ENCODE measurements at places on chromosomes 2 and 18.

- no peak for DNase-seq
Measured at GRCh38 chr18:2918761-2919550, 72.2 kb downstream of the EMILIN2 start.

DNA sequence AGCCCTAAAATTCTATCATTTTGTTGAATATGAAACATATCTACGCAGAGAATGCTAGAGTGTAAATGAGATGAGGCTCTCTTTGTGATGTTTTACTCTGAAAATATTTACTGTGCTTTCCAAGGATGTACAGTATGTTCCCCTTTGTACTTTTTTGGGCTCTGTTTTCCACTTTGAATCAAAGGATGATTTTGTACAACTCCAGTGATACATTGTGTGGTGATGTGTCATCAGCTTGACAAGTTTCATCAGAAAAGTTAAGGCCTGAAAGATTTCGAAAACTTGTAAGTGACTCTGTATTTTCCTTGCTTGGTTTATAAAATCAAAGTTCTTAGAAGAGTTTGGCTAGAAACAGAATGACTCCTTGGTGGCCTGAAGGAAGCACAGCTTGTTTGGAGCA is 206.3 kb downstream of the LTBP1 start:
- DNase-seq = peak; percentile 35

DNA sequence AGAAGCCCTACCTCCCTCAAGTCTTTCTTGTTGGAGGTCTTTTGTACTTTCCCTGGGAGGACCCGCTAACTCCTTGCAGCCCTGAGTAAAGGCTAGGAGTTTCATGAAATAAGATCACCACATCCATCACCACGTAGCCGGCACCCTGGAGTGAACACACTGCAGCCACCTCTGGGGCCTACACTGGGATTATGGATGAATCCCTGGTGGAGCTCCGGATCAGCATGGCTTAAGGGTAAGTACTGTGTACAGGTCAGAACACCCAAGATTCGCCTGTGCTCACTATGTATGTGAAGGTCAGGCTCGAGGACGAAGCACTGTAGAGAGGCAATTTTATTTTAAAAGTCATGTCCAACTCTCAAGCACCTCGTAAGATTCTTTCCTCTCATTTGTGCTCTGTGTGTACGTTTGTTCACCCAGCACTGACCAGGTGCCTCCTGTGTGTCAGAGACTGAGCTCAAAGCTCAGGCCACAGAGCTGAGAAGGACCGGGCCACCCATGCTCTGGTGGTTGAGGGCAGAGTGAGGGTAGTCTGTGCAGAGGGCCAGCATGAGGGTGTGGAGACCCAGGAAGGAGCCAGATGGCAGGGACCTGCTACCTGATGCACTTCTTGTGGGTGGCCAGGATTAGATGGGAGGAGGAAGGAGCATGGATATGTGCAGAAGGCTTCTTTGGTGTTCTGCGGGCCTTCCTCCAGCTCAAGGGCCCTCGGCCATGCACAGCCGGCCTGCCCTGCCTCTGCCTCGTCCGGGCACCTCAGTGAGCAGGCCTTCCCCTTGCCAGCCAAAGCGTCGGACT is 66.7 kb upstream of the TFCP2L1 start:
- no peak for DNase-seq

GRCh38 chr2:113201496-113202304 is 27.9 kb downstream of the PSD4 start:
- DNase-seq = no peak

DNA sequence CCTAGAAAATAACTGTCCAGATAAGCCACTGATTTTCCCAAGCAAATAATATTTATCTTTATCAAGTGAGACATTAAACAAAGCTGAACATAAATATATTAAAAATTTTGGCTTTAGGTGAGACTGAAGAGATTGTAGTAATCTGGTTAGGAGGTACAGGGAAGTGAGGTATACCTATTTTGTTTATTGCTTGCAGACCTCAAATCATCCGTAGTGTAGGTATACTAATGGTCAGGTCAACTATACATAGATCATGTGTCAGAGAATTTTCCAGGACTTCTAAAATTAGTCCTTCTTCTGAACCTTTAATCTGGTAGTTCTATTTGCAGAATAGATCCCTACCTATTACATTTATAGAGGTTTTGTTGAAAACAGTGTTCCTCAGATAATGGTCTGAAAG is 41.5 kb downstream of the SP140 start:
- no peak for DNase-seq

- DNase-seq = peak; percentile 18
Measured at GRCh38 chr2:25700221-25700660, 26.9 kb upstream of the DTNB start.

GRCh38 chr2:126826491-126826890 is 72.2 kb upstream of the TEX51 start:
- DNase-seq = no peak

DNA sequence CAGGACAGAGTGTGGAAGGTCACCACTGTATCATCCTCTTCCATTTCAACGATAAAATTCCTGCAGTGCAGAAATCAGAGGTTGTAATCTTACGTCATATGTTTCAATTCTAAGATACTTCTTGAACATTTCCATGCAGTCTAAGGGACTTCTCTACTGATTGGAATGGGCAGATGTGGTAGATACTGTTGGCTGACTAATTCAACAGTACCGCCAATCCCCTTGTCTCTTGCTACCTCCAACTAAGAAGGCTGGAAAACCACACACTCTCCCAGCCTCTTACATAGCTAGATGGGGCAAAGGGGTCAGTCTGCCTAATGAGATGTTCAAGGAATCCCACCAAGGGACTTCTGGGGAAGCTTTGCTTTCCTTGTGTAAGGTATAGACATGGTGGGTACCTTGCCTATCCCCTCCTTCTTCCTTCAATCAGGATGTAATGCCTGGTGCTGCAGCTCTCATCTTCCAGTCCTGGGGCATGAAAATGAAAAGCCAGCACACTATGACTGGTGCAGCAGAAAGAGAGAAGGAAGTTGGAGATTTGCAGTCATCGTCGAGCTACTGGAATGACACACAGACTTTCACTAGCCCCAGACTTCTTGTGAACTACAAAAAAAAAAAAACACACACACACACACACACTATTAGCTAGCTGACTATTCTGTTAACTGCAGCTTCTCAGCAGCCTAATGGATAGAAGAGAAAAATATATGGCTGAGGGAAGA is 84.1 kb downstream of the ALPK2 start:
- DNase-seq = no peak

GRCh38 chr18:6722690-6723089 is 6.8 kb upstream of the ARHGAP28 start:
- DNase-seq = no peak

DNA sequence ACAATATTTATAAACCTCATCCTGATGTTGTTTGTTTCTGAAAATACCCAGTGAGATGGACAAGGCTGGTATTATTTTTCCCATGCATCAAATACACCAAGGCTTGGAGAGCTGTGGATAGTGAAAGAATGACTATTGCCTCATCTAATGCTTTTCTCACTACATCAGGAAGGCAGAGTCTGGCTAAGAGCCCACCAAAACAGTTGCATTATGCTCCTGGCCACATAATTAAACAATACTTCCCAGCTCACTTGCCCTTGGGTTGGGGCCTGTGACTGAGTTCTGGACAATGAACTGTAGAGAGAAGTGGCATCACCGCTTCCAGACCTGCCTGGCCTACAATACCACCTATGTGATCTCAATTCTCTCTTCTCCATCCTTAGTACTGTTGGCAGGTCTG is 46.4 kb upstream of the REEP1 start:
- peak; percentile 13 for DNase-seq

DNA sequence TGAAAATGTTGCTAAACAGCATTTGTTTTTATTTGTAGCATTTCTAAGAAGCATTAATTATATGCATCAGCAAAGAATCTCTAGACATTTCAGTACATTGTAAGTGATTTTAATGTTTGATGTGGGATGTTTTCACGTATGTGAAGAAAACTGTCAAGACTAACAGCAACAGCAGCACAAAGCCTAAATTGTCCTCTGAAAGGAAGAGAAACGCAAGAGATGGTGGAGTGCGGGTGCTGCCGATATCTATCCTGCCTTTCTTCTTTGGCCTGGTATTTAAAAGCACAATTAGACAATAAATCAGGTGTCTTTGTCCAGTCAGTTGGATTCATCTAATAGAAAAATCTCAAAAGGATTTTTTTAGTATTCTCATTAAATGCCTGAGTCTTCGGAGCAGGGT is 3.1 kb downstream of the TWIST2 start:
- DNase-seq = no peak

DNA sequence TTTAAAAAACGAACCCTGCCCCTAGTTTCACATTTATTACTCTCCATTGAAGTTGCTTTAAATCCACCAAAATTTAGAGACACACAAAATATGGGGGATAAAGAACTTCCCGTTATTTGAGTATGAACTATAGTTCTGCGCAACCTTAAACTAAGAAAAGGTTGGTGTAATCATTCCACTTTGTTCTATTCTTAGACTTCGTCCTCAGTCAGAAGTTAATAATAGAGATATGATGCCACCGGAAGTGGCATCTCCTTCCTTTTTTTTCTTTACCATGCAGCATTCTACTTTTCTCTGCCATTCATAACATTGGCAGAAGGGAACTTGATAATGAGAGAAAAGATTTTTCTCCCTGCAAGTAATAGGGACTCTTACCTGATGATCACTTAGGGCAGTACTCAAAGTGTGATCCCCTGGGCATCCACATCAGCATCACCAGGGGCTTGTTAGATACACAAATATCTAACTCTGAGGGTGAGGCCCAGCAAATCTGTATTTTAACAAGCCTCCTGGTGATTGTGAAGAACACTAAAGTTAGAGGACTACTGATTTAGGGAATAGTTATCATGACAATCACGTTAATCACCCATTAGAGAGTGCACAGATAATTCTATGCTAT is 147.7 kb upstream of the DTNA start:
- DNase-seq = no peak

DNA sequence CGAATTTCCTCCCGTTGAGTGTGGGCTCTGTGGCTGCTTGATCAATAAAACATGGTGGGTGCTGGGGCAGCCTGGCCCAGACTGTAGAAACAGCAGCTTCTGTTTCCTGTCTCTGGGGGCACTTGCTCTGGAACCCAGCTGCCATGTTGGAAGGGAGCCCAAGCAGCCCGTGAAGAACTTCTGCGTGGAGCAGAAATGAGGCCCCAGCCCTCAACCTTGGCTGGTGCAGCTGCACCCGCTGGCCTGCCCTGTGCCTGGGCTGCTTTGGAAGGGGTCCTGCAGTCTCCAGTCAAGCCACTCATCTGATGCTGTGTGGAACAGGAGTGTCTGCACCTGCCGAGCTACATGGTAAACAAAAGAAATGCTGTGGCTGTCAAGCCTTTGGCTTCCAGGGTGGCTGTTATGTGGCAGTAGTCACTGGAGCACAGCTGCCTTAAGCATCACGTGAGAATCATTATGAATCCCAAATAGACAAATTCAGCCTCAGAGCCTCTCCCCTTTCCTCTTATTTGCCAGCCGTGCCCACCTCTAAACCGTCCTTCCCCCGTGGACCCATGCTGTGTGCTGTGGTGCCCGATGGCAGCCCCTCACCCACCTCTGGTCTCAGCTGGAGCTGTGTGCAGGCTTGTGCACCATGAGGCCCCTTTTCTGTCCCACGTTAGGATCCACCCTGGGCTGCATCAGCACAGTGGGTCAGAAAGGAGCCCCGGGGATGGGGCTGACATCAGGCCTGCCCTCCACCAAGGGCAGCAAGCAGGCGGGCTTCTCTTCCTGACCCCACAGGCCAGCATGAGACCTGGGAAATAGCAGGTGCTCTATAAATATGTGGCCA is 134.0 kb upstream of the HDAC4 start:
- no peak for DNase-seq

GRCh38 chr18:10057894-10058791 is 144.3 kb downstream of the VAPA start:
- DNase-seq = peak; percentile 28

DNA sequence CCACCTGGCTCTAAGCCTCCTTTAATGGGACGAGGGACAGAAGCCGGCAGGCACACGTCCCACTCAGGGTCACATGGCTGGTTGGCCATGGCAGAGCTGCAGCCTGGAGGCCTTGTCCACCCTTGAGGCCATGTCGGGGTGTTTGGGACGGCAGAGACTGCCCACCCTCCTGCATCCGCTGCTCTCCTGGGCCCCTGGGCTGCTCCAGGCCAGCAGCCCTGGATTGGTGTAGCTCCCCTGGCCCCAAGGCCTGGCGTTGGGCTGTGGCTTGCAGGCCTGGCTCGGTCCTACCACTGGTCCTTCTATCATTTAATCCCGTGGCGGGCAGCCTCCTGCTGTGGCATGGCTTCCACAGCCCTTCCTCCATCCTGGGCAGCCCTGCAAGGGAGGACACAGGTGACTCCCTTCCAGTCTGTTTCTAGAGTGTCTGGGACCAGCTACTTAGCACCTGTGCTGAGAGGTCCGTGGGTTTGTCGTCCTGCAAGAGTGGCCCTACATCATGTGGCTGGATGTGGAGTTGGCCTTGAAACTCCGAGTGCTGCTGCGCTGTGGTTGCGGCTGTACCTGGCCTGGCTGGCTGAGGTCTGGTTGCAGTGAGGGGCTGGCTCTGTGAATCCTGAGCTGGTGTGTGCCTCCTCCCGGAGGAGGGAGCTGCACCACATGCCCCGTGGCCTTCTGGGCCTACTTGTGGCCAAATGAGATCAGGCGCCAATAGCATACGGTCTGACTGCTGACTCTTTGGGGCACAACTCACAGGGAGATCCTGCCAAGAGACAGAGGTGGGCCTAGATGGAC is 67.3 kb downstream of the SH3RF3 start:
- DNase-seq = no peak

- DNase-seq = no peak
Measured at GRCh38 chr2:36516136-36516870, 81.7 kb downstream of the FEZ2 start.

- DNase-seq = no peak
Measured at GRCh38 chr2:179455172-179455524, 190.5 kb upstream of the SESTD1 start.

DNA sequence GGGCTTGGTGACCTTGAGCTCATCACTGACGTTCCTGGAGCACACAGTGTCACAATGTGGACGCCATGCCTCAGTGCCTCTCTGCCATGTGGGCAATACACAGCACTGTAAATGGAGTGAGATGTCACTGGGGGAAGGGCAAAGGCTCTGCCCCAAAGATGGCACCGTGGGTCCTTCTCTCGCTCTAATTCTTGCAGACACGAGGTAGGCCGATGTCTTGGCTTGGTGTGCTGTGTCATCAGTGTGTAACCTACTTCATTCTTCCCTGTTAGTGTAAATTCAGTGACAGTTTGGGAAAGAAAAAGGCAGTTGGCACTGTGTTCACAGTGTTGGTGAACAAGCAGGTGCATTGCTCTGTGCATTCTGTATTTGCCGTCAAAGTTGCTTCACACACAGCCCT is 309.3 kb upstream of the MYT1L start:
- DNase-seq = no peak

DNA sequence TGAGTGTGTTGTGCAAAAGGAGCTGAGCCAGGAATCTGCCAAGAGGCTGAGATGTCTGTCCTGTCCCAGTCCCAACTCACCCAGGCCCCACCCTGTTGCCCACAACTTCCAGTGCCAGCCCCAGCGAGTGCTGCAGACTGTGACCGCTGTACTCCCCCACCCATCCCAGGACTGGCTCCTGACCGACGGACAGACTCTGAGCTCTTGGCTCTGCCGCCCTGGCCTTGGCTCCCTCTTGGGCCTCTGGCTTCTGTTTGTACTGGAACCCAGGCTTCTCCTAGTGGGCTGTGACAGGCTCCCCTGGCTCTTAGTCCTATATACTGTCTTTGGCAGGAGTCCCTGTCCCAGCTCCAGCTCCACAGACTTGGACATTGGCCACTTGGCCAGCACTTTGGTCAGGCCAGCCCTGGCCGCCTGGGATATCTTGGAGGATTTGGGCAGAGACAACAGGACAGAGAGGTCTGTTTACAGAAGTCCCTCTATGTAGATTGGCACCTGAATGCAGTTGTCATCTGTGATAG is 41.1 kb downstream of the ACOXL start:
- DNase-seq = no peak

Measured in amniotic stem cell (primary cell).